ENCODE measurements at places on chromosomes 4 and X.

DNA sequence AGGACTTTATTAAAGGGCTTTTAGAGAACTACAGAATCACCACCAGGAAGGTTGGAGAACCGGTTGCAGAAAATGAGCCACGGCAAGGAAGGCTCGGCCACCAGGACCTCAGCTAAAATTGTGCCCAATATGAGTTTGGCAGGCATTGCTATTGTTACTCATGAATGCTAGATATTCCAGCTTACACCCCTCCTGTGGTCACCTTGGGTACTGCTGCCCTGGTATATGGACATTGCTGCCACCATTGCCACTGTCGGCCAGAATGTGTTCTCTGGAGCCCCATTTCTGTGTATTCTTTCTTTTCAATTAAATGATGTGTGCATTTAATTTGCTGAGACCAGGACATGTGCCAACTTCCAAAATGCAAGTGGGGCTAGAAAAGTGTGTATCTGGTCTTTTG is 626.7 kb upstream of the BOD1L1 start:
- no peak for DNase-seq

DNA sequence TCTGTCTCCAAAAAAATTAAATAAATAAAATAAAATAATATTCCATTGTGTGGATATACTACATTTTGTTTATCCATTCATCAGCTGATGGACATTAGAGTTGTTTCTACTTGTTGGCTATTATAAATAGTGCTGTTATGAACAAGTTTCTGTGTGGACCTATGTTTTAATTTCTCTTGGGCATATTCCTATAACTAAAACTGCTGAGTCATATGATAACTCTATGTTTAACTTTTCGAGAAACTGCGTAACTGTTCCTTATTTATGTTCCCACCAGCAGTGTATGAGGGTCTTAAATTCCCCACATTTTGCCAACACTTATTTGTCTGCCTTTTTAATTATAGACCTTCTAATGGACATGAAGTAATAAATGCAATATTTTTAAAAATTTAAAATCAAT is 369.5 kb downstream of the CHIC1 start:
- no peak for DNase-seq

DNA sequence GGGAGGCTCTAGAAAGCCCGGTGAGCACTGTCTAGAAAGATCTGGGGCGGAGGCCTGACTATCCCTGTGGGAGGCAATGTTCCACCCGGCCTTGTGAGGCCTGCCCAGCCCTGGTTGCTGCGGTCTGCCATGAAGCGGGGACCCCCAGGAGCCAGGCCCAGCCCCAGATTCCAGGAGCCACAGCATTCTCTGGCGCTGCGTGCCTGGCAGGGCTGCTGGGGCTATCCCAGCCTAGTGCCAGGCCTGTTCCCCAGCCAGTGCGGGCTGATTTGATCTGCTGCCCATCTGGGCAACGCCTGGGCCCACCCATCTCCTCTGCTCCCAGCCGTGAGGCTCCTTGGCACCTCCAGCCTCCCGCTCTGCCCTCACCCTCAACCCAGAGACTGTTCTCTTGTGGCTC is 19.6 kb downstream of the ATP2B3 start:
- no peak for DNase-seq

- no peak for DNase-seq
These were observed 552.7 kb upstream of the TENM3 start for GRCh38 chr4:181690498-181690897.

GRCh38 chr4:124212815-124213630 is 499.5 kb downstream of the ANKRD50 start:
- DNase-seq = no peak

DNA sequence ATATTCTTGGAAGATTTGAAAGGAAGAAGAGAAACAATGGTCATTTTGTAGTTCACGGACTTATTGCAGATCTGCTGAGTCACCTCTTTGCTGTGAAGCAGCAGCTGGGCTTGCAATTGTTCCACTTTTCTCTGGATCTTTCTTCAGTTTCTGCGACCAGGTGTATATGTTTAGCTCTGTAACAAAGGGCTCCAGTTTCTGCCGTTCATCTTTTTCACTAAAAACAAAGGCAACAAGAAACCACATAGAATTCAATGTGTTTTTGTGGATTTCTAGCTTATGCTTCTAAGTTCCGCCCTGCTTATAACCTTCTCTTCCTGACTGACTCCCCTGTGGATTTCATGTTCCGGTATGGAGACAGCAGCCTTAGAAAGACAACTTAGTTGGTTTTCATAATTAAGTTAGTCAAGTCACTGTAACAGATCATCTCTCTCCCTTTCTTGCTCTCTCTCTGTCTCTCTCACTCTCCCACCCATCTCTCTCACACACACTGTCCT is 121.6 kb upstream of the EPHA5 start:
- no peak for DNase-seq

DNA sequence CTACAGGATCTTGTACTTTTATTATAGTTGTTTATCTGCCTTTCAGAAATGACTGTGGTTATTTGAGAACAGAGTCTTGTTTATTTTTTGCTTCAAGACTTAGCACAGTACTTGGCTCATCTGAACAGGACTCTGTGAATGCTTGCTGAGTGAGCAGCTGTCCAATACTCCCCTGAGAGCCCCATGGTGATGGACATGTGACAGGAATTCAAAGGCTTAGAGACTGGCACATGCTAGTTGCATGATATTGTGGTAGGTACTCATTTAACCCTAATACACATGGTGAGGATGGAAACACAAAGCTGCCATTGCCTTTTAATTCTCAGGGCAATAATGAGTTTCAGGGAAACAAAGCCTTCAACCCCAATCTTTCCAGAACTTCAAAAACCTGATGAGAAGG is 97.3 kb downstream of the GEMIN8 start:
- DNase-seq = no peak

GRCh38 chr4:142242156-142242555 is 603.9 kb downstream of the INPP4B start:
- DNase-seq = no peak

DNA sequence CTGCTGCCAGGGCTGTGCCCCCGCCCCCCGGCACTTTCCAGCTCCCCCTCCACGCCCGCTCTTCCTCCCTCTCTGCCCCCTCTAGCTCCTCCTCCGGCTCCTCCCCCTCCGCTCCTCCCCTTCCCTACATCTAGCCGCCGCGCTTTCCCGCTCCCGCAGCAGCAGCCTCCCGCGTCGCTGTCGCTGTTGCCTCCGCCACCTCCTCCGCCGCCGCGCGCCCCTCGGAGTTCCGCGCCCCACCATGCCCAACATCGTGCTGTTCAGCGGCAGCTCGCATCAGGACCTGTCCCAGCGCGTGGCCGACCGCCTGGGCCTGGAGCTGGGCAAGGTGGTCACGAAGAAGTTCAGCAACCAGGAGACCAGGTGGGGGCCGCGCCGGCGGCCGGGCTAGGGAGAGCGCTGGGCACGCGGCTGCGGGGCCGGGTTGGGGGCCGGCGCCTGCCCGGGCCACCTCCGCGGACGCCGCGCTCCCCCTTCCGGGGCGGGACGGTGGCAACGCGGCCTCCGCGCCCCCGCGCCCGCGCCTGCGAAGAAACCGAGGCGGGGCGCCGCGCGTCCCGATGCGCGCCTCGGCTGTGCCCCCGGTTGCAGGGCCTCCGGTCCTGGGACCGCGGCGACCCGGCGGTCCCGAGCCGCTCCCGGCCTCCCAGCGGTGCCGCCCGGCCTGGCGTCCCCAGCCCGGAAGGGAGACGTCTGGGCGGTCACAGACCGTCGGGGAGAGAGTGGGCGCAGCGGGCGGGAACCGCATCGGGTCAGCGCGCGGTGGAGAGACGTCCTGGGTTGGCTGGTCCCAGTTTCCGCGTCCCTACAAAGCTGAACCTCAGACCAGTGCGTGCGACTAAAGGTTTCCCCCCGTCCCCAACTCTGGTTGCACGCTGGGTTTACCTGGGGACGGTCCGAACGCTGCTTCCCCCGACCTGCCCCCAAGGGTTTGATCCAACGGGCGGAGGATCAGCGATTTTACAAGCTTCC is at the start of gene PRPS2:
TSS of gene PRPS2 (plus strand) at position 156 of the 972 bp plus-strand sequence. CDS start at position 242, 86 bp downstream.
- peak; percentile 53 for DNase-seq

DNA sequence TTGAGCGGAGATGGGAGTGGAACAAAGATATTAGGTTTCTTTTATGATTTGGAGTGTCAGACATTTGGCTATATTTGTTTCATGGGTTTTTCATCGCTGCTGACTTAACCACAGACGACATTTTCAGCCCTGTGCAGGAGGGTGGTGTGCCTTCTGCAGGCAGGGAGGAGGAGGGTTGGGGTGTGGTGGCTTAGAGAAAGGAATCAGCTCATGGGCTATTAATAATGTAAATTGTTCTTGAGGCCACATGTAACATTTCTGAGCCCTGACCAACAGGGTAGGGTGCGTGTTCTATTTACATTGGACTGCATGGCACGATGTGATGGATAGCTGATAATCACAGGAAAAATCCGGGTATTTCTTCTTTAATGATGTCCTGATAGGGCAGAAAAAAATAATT is 67.6 kb downstream of the POLA1 start:
- no peak for DNase-seq

- no peak for DNase-seq
These were observed 68.4 kb upstream of the RELL1 start for GRCh38 chr4:37754410-37755185.

GRCh38 chrX:21656587-21657317 is 1.4 kb downstream of the KLHL34 start:
- no peak for DNase-seq

- DNase-seq = peak; percentile 10
These were observed 55.5 kb upstream of the FBXW7 start for GRCh38 chr4:152591396-152591795.

DNA sequence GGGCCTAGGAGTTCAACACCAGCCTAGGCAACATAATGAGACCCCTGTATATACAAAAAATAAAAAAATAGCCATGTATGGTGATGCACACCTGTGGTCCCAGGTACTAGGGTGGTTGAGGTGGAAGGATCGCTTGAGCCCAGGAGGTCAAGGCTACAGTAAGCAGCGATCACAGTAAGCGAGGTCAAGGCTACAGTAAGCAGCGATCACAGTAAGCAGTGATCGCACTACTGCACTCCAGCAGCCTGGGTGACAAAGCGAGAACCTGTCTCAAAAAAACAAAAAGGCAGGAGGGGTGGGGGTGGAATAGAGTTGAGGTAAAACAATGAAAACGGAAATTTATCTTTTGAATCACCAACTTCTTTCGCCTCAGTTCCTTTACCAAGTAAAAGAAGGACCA is 29.4 kb downstream of the TBCK start:
- DNase-seq = no peak

- DNase-seq = no peak
These were observed 79.9 kb upstream of the AADAT start for GRCh38 chr4:170169699-170170098.

DNA sequence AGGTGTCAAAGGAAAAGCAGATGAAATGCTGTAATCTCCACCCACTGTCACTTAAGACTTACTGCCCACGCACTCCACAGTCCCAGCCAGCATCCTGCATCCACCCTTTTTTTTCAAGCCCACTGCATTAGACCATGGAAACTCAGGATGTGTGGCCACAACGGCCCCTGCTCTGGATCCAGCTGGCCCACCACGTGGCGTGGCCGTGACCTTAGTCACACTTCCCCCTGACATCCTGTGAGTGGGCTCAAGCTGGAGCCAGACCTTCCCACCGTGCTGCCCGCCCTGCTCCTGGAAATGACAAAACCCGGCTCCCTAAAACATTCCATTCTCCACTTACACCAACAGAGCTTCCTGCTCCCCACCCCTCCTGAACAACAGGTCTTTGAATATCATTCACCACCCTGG is 588.3 kb upstream of the DIPK2B start:
- no peak for DNase-seq

DNA sequence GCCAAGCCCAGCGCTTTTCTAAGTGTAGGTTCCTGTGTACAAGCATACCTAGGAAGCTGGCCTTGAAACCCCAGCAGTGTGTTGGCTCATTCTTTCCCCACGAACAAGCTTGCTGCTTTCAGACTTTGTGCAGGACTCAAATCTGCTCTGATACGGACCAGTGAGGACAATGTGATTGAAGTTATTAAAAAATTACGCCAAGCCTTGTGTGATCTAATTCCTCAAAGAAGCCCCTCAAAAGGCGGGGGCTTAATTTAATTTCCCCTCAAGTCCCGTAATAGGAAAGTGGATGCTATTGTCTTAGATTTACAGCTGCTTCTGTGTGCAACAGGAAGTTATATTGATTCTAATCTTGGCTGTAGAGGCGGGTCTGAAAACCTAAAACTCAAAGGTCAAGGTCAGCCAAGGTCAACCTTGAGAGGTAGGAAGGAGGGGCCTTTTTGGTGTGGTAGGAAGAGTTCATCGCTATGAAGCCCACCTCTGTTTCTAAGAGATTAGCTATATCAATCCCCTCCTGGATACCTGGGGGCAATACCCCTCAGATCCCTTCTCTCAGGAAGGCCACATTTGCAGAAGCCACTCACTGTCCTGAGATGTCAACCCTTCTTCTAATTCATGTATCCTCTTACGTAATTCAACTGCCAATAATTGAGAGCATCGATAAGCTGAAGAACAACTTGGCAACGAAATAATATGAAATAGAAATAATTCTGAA is 45.1 kb downstream of the TBC1D9 start:
- no peak for DNase-seq

GRCh38 chr4:76641758-76642157 is 206.7 kb downstream of the SHROOM3 start:
- no peak for DNase-seq

GRCh38 chr4:30929649-30930048 is 209.5 kb downstream of the PCDH7 start:
- DNase-seq = no peak

DNA sequence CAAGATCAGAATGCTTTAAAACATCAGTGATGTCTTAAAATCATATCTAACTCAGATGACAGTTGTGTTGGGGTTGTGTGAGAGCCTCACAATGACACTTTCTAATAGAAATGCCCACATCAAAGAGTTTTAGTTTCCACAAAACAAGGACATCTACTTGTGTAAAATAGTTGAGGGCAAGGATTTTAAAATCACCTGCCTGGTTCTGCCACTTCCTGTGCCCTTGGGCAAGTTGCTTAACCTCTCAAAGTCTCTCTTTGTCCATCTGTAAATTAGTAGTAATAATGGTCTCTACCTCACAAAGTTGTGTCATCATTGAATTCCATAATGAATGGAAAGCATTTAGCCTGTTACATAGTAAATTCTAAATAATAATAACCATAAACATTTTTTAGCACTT is 41.9 kb upstream of the RELL1 start:
- DNase-seq = no peak

- no peak for DNase-seq
These were observed 1212.2 kb upstream of the TENM3 start for GRCh38 chr4:181030961-181031360.

- no peak for DNase-seq
These were observed 190.1 kb upstream of the GPRIN3 start for GRCh38 chr4:89497517-89498308.

- no peak for DNase-seq
These were observed 97.9 kb upstream of the EOLA2 start for GRCh38 chrX:150036181-150036580.

- no peak for DNase-seq
These were observed 169.9 kb downstream of the CPE start for GRCh38 chr4:165548702-165549101.

- DNase-seq = no peak
These were observed 259.2 kb downstream of the CFAP299 start for GRCh38 chr4:80594701-80595100.

- DNase-seq = no peak
These were observed 5.6 kb downstream of the TMEM255A start for GRCh38 chrX:120305531-120306141.

Measured in CD4-positive, alpha-beta T cell treated with Interleukin-15 for 4 hours (primary cell).